T follicular helper cell (primary cell): ENCODE measurements at places on chromosomes 12 and 14.
A peak's percentile ranks its signal among the peaks of the same experiment; 100 is the strongest.

DNA sequence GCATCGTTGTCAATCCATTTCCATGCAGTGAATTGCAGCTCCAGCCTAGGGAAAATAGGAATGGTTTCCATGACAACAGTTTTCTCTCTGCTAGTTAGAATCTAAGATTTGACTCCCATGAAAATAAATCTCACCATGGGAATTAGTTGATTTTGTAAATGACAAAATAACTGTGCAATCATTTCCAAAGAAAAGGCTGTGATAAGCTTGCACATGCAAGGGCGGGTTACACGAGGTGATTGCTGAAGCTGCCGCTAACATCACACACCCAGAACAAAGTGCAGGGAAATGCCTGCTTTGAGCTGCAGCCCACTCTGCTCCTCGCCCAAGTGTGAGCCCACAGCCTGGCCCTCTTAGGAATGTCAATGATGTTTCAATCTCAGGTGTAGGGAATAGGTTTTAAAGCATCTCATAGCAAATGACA, 53.8 kb downstream of the TRIM9 start:
- DNase-seq = no peak

GRCh38 chr12:26854031-26854390, 21.0 kb upstream of the ITPR2 start:
- no peak for DNase-seq

DNA sequence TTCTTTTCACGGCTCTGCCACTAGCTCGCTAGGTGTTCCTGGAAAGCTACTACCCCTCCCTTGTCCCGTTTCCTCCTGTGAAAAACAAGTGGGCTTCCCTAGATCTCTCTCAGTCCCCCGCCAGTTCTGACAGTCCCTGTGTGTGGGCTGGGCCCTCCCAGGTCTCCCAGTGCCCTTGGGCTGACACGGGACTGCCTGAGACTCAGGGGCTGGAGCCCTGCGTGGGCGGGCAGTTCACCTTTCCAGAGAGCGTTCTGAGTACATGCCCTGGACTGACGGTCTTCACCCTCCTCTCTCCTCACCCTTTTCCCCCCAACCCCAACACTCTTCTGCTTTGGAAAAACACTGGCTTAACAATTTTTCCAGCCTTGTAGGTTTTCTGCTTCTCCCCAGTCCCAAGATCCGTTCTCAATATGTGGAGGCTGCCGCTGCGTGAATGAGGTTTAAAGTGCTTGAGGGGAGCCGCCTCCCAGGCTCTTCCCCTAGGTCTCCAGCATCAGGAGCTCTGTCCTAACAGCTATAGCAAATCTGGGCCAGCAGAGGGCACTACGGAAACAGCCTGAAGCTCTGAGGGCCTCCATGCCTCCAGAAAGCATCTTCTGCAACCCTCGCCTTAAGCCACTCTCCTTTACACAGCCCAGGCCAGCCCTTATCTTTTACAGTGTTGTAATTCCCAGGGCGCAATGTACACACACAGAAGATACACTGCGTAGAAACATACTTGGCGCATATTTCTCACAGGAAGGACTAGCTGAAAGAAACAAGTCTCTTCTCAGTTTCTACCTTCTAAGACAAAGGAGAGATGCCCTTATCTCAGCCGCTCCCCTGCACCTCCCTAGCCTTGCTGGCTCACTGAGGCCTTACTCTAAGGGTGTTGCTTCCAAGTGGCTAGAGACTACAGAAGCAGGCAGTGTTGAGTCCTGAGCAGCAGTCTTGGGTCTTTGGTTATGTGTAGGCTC, 10.4 kb upstream of the DCD start:
- peak; percentile 20 for DNase-seq

DNA sequence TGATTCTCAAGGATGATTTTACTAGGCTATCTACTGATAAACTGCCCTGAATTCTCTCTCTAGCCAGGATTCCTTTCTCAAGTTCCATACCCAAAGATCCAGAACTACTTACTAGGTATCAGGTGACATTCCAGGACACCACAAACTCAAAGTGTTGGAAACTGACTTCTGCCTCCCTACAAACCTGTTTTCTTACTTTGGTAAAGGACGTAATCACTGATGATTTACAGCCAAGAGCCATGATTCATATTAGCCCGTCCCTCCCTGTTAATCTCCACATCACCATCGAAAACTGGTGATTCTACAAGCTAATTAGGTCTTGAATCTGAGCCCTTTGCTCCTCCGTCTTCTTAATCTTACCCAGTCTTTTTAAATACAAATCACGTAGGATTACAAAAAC, 1.0 kb upstream of the ATG14 start:
- no peak for DNase-seq

- DNase-seq = no peak
Measured at GRCh38 chr12:6088921-6089747, 35.3 kb downstream of the VWF start.

GRCh38 chr12:119528241-119528640, 65.3 kb upstream of the TMEM233 start:
- DNase-seq = no peak

DNA sequence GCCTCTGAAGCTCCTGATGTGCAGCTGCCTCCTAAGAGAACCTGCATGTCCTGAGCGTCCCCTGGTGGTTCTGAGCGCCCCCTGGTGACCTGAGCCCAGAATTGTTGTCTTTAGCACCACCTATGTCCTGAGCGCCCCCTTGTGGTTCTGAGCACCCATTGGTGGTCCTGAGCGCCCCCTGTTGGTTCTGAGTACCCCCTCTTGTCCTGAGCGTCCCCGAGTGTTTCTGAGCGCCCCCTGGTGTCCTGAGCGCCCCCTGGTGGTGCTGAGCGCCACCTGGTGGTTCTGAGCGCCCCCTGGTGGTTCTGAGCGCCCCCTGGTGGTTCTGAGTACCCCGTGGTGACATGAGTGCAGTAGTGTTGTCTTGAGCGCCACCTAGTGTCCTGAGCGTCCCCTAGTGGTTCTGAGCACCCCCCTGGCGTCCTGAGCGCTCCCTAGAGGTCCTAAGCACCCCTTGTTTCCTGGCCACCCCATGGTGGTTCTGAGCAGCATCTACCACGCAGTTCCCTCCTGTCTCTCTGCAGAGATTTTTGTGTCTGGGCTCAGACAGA, 782.5 kb downstream of the TMEM121 start:
- DNase-seq = peak; percentile 62

GRCh38 chr14:67461341-67461985, 27.1 kb downstream of the TMEM229B start:
- no peak for DNase-seq

DNA sequence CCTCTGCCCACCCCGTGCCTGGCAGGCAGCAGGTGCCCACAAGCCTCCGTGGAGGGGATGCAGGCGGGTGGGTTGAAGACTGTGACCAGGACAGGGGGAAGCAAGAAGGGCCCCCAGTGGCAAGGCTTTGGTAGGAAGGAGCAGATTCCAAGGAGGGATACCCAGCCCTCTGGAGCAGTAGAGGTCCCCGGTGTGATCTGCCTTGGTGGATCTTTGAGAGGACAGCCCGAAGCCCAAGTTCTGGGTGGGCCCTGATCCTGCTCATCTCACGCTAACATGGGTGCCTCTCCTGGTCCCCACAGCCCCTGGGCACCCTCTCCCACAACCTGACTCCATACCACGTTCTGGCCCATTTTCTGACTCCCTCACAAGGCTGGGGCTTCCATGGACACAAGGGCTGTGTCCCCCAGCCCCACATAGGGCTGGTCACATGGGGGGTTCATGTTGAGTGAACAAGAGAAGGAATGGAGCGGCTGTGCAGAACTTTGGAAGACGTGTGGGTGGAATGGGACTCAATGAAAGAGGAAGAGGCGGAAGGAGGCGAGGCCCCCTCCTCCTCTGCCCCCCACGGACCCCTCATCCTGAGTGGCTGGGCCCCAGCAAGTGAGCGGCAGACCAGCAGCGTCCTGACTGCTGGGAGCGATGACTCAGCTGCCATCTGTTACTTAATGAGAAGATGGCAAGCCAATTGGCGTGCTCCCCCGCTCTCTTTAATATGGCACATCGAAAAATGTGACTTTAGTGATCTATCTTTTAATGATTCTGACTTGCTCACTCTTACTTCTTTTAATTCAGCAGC, 77.0 kb upstream of the BCL11B start:
- no peak for DNase-seq

GRCh38 chr12:8948701-8949341, 624 bp downstream of the M6PR start:
- DNase-seq = no peak

DNA sequence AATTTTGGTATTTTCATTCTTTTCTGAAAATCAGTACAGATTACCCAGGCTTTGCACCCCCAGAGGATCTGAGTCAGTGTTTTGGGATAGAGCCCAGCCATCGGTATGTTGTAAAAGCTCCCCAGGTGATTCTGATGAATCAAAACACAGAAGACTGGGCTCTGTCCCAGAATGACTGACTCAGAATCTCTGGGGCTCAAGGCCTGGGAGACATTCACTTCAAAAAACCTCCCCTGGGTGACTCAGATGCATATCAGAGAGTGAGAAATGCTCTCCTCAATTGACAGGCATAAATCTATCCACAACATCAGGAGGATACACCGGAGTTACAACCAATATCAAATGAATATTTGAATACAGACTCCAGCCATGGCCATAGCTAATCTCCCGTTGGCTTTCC, 32.6 kb downstream of the SLC35F4 start:
- DNase-seq = no peak

DNA sequence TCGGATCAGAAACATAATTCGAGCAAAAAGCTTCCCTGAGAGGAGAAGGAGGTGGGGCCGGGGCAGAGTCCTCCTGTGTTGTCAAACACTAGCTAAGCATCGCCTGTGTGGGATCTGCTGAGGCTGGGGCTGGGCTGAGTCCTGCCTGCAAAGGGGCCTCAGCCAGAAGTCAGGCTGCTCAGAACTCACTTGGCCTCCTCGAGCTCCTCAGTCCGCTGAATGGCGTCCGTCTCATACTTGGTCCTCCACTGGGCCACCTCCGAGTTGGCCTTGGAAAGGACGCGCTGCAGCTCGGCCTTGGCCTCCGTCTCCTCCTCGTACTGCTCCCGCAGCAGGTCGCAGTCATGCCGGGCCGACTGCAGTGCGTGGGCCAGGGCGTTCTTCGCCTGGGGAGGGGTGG, 9.9 kb upstream of the MYH6 start:
- DNase-seq = no peak

- DNase-seq = no peak
Measured at GRCh38 chr14:93564918-93565317, 134.2 kb downstream of the UNC79 start.

GRCh38 chr12:11654338-11654737, 4.9 kb downstream of the ETV6 start:
- DNase-seq = no peak

DNA sequence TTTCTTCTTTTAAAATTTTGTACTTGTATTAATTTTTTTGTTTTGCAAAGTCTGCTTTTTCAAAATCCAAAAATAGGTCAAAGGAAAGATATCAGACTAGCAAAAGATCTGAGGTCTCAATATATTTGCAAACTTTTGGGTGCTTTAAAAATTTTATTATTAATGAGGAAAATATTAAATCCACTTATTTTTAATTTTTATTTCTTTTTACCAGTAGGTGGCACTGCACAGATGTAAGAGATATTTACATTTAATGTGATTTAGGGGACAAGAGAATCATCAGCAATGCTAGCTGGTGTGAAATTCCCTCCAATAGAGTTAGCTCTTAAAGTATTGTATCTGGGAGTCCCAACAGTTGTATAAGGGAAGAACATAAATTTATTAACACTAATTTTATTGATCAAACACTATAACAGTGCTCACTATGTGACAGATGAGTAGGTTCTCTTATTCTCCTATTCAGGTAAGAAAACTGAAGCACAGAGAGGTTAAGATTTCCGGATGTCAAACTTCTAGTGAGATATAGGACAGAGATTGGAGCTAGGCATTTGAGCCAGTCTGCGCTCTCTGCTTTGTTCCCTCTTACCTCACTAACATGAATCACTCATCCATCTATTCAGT, 30.5 kb downstream of the ALX1 start:
- DNase-seq = no peak

DNA sequence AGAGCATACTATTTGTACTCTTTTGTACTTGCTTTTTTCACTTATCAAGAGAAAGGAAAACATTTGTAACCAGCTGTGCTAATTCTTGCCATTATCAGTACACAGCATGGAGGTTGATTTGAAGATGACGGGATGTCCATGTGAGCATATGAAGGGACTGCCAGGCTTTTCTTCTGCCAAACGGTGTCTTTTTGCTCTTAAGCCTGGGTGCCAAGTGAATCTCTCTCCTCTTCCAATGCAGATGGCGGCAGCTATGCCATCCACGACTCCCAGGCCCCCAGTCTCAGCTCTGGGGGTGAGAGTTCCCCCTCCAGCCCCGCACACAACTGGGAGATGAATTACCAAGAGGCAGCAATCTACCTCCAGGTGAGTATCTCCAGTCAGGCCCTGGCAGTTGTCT, 38.9 kb downstream of the TPCN1 start:
- DNase-seq = no peak

DNA sequence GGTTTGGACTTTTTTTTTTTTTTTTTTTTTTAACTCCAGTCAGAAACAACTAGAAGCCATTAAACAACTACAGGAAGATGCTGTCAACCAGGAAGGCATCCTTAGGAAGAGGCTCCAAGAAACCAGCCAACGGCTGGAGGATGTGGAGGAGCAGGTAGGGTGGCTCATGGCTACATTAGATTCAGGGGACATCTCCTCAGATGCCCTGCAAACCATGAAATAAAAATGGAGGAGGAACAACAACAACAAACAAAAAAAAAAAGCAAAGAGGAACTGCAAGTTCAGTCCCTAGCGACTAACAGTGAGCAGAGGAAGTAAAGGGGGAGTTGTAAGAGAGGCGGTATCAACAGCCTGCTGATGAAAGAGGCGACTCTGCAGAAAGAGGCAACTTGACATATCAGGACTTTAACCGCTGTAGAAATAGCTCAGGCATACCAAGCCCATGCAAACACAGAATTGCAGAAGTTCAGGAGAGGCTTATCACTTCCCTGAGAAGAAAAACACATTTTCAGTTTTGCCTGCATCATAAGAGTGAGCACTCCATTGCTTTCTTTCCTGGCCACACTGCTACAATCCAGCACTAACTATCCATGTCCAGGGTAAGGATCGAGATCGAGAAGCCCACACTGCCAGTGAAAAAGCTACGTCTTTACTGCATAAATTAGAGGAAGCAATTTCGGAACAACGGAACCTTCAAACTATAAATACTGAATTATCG, 103.5 kb upstream of the BCAT1 start:
- DNase-seq = peak; percentile 31

GRCh38 chr14:35975814-35976213, 149.7 kb downstream of the BRMS1L start:
- DNase-seq = no peak

GRCh38 chr14:54377501-54377900, 19.3 kb upstream of the CDKN3 start:
- DNase-seq = no peak
